Renal cortical epithelial cell (primary cell): ENCODE measurements at places on chromosomes 16 and 17. TPM values are rescaled to one million over a fixed set of nuclear protein-coding genes. Genes with fewer than 3 reads are reported as not detected.

The CCL2 gene
- total RNA-seq, result 29.2 and 148 TPM in 2 replicates

DNA sequence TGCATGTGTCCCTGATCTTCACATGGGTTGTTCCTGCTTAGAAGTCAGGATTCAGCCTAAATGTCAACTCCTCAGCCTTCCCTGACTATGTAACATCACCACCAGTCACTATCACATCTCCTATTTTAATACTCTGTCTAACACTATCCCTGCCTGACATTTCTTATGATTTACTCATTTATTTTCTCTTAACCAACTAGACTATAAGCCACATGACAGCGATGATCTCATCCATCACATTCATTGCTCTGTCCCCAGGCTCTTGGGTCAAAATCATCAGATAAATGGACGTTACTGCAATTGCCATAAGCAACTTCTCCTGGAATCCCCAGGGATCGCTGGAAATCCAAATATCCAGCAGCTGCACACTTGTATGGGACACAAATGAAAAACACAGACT lies 15.7 kb downstream of the CDRT4 start:
- no peak for DNase-seq

GRCh38 chr17:38920374-38921291 lies 4.8 kb upstream of the LASP1NB start:
- DNase-seq, result no peak

GRCh38 chr17:77654850-77655249 lies 303.7 kb upstream of the TNRC6C start:
- DNase-seq, result no peak

- no peak for DNase-seq
Measured at GRCh38 chr17:1953831-1954230, 71.3 kb downstream of the RTN4RL1 start.
